ENCODE measurements at places on chromosomes 3 and 15. TPM values are rescaled to one million over a fixed set of nuclear protein-coding genes. Genes with fewer than 3 reads are reported as not detected.

Gene VIPR1
- 0.47 TPM for total RNA-seq

Gene RTP3
- total RNA-seq: not detected

Gene PLOD2
- 142 TPM for total RNA-seq

Gene DGKG
- 7.6 TPM for total RNA-seq

Gene TMCO5A
- total RNA-seq: not detected

Gene SI
- total RNA-seq: not detected

Gene UCN2
- 8.2 TPM for total RNA-seq

Measured in A549 treated with ZK216348 at 1 μM for 4 hours (cell line).